Pancreas (tissue), 10 donors: ENCODE measurements at places on chromosomes 16 and 17. TPM values are rescaled to one million over a fixed set of nuclear protein-coding genes. Genes with fewer than 3 reads are reported as not detected.
A peak's percentile ranks its signal among the peaks of the same experiment; 100 is the strongest.

DNA sequence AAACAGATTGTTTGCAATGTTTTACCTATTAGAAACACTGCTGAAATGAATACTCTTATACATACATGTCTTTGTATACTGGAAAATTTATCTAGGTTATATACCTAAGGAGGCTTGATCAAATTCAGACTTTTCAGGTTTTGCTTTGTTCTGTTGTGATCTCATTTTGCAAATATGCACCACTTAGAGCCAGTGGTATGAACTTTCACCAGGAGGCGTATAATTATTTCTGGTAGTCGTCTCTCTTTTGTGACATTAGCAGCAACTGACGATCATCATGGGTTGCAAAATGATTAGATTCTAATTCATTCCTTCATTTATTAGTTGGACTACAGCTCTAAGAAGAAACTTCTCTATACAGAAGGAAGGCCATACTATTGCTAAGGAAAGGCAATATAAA, 26.9 kb downstream of the AP1G1 start:
- H3K36me3 ChIP-seq, result no peaks in the 10 kb centered on the region
- DNase-seq, result no peak

DNA sequence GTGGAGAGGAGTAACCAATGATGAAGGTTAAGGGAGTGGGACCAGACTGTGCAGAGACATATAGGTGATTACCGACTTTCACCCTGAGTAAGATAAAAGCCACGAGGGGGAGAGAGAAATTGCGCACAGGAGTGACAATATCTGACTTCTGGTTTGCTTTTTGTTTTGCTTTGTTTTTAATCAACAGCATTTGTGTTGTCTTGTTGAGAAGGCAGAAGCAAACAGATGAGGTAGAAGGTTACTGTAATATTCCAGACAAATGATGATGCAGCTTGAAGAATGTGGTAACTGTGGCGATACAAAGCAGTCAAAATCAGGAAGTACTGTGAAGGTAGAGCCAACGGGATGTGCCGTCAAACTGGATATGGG, 7.5 kb downstream of the PELP1 start:
- H3K4me3 ChIP-seq, result no peak overlapping the region
- H3K27me3 ChIP-seq, result no peaks in the 10 kb centered on the region
- H3K4me1 ChIP-seq, result no peaks in the 10 kb centered on the region
- no peaks in the 10 kb centered on the region for H3K36me3 ChIP-seq
- no peak overlapping the region for H3K27ac ChIP-seq

DNA sequence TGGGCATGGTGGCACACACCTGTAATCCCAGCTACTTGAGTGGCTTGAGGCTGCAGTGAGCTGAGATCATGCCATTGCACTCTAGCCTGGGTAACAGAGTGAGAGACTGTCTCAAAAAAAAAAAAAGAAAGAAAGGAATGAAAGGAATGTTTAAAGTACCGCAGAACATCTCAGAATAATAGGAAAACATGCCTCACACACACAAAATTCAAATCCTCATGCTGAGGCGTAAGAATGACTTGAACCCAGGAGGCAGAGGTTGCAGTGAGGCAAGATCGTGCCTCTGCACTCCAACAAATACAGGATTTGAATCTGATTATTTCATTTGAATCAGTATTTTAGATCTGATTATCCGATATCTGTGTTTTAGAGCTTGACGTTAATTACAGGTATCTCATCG, 21.3 kb upstream of the GAA start:
- H3K4me3 ChIP-seq, result no peak overlapping the region
- H3K4me1 ChIP-seq, result peaks cover 3% of the 10 kb centered on the region
- no peaks in the 10 kb centered on the region for H3K27me3 ChIP-seq
- DNase-seq, result no peak

- no peaks in the 10 kb centered on the region for H3K36me3 ChIP-seq
- no peaks in the 10 kb centered on the region for H3K4me1 ChIP-seq
- DNase-seq, result no peak
- no peak overlapping the region for H3K4me3 ChIP-seq
Observed at GRCh38 chr17:74404789-74405188, 27.1 kb upstream of the GPRC5C start.

GRCh38 chr17:81340607-81341515, 45.8 kb upstream of the SLC38A10 start:
- no peaks in the 10 kb centered on the region for H3K36me3 ChIP-seq
- H3K4me3 ChIP-seq, result peak overlapping the region; percentile 26
- H3K27me3 ChIP-seq, result no peaks in the 10 kb centered on the region
- H3K27ac ChIP-seq, result peak overlapping the region; percentile 98
- DNase-seq, result peak; percentile 69
- peaks cover 34% of the 10 kb centered on the region for H3K4me1 ChIP-seq

- no peak overlapping the region for H3K27ac ChIP-seq
- no peaks in the 10 kb centered on the region for H3K4me1 ChIP-seq
- no peak for DNase-seq
- H3K36me3 ChIP-seq, result no peaks in the 10 kb centered on the region
Observed at GRCh38 chr17:45966606-45967280, 32.3 kb upstream of the STH start.

- H3K4me1 ChIP-seq, result peaks cover 18% of the 10 kb centered on the region
- no peaks in the 10 kb centered on the region for H3K36me3 ChIP-seq
- peak overlapping the region; percentile 94 for H3K27ac ChIP-seq
- no peaks in the 10 kb centered on the region for H3K27me3 ChIP-seq
Observed at GRCh38 chr16:87392821-87393679, 914 bp downstream of the MAP1LC3B start.

GRCh38 chr16:27826081-27826892, 237.2 kb downstream of the GSG1L start:
- no peak overlapping the region for H3K4me3 ChIP-seq
- H3K4me1 ChIP-seq, result no peaks in the 10 kb centered on the region
- H3K36me3 ChIP-seq, result no peaks in the 10 kb centered on the region
- peak; percentile 19 for DNase-seq
- H3K27ac ChIP-seq, result no peak overlapping the region

DNA sequence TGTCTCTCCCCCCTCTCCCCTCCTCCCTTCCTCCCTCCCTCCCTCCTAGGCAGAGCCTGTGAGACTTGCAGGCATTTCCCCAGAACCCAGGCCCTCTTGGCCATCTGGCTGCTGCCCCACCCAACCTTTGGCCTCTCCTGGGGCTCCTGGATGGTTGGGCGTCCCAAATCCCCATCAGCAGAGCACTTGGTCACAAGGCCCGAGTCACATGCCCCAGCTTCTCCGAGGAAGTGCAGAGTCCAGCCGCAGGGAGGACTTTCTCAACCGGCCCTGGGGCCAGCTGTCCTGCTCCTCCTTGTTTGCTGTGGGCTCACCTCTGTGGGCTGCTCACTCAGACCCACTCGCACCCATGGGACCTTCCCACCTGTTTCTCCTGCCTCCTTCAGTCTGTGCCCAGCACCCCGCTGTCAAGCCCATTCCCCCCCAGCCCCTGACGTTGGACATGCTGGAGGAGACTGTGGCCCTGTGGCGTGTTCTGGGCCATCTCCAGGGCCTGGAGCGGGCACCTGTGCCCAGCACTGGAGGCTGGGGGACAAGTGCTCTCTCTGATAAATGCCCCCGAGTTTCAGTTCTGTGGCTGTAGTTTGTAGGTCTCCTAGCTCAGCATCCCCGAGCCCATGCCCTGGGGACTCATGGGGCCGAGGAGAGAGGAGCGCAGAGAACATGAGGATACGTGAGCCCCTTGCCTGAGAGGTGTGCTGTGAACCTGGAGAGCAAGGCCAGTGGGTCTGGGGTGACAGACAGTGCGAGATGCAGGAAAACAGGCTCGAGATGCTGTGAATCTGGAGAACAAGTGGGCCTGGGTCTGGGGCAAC, 42.3 kb upstream of the ZNF750 start:
- H3K4me3 ChIP-seq, result no peak overlapping the region
- H3K36me3 ChIP-seq, result no peaks in the 10 kb centered on the region
- H3K27ac ChIP-seq, result peak overlapping the region; percentile 89

DNA sequence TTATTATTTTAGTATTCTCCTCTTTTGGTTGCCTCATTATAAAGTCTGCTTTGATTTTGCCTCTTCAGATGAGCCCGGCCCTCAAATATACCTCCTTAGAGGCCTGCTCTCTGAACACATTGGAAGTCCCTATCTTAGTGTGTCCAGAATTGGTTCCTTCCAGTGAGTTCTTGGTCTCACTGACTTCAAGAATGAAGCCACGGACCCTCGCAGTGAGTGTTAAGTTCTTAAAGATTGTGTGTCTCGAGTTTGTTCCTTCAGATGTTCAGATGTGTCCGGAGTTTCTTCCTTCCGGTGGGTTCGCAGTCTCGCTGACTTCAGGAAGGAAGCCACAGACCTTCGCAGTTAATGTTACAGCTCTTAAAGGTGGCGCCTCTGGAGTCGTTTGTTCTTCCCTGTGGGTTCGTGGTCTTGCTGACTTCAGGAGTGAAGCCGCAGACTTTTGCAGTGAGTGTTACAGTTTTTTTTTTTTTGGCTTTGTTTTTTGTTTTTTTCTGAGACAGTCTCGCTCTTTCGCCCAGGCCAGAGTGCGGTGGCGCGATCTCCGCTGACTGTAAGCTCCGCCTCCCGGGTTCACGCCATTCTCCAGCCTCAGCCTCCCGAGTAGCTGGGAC, 45.8 kb upstream of the NOS2 start:
- no peaks in the 10 kb centered on the region for H3K27me3 ChIP-seq
- peaks cover 5% of the 10 kb centered on the region for H3K4me1 ChIP-seq
- no peak overlapping the region for H3K27ac ChIP-seq
- H3K4me3 ChIP-seq, result no peak overlapping the region
- H3K36me3 ChIP-seq, result no peaks in the 10 kb centered on the region

DNA sequence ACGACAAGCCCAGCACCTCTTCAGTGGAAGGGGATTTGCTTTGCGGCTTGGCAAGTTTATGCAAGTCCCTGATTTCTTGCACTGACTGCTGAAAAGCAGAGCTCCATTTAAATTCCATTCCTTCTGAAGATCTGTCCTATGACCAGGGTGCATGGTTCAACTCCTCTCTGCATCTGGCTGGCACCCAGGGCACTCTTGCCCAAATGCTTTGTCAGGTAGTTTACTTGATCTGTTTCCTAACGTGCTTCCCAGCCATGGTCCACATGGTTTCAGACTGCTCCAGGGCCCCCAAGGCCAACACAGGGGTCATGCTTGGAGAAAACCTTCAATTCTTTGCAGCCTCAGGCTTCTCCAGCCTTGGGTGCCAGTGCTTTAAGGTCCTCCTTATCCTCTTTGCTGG, 11.2 kb upstream of the HP start:
- no peaks in the 10 kb centered on the region for H3K36me3 ChIP-seq
- H3K4me3 ChIP-seq, result no peak overlapping the region
- H3K27ac ChIP-seq, result peak overlapping the region; percentile 67
- H3K27me3 ChIP-seq, result no peaks in the 10 kb centered on the region
- peaks cover 5% of the 10 kb centered on the region for H3K4me1 ChIP-seq

DNA sequence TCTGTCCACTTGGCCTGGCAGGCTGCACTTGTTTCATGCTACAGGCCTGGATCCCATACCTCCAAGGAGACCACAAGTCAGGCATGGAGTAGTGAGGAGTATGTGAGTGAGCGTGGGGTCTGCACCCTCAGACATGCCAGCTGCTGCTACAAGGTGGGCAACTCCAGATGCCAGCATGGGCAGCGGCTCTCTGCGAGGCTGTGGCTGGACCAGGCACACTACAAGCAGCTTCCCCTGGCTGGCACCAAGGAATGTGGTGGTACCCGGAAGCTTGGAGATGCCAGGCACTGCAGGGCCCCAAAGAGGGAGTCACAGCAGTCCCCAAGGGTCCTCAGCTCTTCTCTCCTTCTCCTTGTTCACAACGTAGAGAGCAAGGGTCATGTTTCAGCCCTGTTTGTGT, 16.1 kb upstream of the DNAH9 start:
- no peaks in the 10 kb centered on the region for H3K4me1 ChIP-seq
- H3K27ac ChIP-seq, result no peak overlapping the region
- DNase-seq, result no peak

DNA sequence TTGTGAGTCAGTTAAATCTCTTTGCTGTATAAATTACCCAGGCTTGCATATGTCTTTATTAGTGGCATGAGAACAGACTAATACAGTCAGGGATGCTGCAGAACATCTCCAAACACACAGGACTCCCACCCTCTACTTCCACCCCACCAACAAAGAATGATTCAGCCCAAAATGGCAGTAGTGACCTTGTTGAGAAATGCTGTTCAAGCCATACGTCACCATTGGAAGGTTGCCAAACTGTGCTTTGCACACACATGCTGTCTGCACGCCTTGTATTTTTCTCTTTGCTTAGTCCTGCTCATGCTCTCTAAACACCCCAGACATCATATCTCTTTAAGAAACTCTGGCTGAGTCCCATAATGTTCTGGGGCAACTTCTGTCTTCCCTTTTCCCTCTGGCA, 589.6 kb downstream of the WWOX start:
- H3K27ac ChIP-seq, result no peak overlapping the region
- DNase-seq, result no peak
- no peaks in the 10 kb centered on the region for H3K4me1 ChIP-seq

- H3K27me3 ChIP-seq, result no peaks in the 10 kb centered on the region
- no peak for DNase-seq
- no peaks in the 10 kb centered on the region for H3K4me1 ChIP-seq
Observed at GRCh38 chr16:60438894-60439293, 1597.3 kb downstream of the CDH8 start.

DNA sequence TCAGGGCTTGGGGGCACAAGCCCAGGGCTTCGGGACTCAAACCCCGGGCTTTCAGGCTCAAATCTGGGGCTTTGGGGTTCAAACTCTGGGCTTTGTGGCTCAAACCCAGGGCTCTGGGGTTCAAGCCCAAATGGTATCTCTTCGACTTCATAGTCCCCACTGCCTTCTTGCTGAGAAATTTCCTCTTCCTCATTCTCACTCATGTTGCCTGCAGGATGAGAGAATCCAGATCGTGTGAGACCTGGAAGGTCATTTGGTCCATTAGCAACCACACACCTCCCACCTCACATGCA, 576 bp downstream of the ZNF768 start:
- peak overlapping the region; percentile 80 for H3K4me3 ChIP-seq
- DNase-seq, result no peak
- no peaks in the 10 kb centered on the region for H3K27me3 ChIP-seq
- peaks cover 6% of the 10 kb centered on the region for H3K4me1 ChIP-seq

GRCh38 chr17:81601525-81602120, 35.3 kb downstream of the NPLOC4 start:
- H3K4me3 ChIP-seq, result no peak overlapping the region
- H3K36me3 ChIP-seq, result no peaks in the 10 kb centered on the region
- no peak overlapping the region for H3K27ac ChIP-seq
- no peak for DNase-seq

- no peak overlapping the region for H3K4me3 ChIP-seq
- no peaks in the 10 kb centered on the region for H3K36me3 ChIP-seq
- H3K4me1 ChIP-seq, result no peaks in the 10 kb centered on the region
- H3K27ac ChIP-seq, result no peak overlapping the region
- no peak for DNase-seq
Observed at GRCh38 chr16:79673635-79674034, 73.1 kb upstream of the MAF start.

The OR4D1 gene
- not detected for total RNA-seq

The CLEC18A gene
- total RNA-seq, result 0.97 TPM

The CDRT15 gene
- not detected for total RNA-seq

The WSCD1 gene
- total RNA-seq, result 2.5 TPM

The SMIM22 gene
- total RNA-seq, result 61.2 TPM

The DPEP1 gene
- total RNA-seq, result 125 TPM

The MYH11 gene
- total RNA-seq, result 2.1 TPM

The SDR42E1 gene
- 7.1 TPM for total RNA-seq
